ENCODE measurements at places on chromosomes 11 and 22.
A peak's percentile ranks its signal among the peaks of the same experiment; 100 is the strongest.

GRCh38 chr22:33874206-33874605, 46.1 kb downstream of the LARGE1 start:
- no peak for DNase-seq

DNA sequence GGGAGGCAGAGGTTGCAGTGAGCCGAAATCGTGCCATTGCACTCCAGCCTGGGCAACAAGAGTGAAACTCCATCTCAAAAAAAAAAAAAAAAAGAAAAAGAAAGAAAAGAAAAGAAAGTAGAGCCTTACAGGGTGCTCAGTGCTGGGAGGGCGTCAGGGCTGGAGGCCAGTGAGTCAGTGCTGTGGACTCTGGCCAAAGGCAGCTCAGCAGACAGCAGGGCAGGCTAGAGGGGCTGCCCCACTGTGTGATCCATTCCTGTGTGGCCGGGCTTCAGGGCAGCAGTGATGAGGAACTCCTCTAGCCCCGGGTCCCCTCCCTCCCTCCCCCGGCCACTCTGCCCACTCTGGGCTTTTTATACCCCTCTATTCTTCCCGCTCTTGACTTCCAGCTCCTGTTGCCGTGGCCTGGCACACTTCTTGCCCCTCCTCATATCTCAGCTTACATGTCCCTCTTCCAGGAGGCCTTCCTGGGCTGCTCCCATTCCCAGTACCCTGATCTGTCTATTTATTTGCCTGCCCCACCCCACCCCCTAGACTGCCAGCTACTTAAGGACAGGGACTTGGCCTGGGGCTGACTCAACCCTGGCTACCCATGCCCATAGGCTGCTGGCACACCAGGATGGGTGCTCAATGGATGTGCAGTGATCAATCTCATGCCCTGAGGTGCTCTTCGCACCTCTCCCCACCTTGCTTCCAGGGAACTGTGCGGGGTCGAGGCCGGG, 10.1 kb downstream of the SYT12 start:
- no peak for DNase-seq

GRCh38 chr11:15236559-15236958, 121.8 kb downstream of the INSC start:
- no peak for DNase-seq

DNA sequence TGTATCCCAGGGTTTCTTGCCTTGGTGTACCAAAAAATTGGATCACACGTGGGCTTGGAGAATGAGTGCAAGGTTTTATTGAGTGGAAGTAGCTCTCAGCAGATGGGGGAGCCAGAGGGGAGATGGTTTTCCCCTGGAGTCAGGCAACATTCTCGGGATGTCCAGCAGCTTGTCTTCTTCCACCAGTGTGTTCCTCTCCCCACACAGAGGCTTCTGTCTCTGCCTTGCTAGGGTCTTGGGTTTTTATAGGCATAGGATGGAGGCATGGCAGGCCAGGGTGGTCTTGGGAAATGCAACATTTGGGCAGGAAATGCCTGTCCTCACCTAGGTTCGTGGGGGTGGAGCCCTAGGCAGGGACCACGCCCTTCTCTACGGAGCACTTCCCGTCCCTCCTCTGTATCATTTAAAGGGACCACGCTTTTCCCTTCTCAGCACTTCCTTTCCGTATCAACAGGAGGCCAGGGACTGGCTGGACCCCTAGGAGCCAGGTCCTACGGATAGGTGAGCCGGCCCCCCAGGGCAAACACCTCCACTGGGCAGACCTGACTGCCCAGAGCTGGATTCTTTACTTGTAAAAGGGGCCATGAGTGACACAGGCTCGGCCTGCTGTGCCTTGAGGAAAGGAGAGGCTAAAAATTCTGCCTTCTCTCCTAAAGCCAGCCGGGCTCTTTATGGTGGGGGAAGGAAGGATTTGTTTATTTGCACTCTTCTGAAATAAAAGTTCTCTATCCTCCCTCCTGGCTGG, 55.3 kb upstream of the CCDC188 start:
- DNase-seq, result peak; percentile 48

Data from stimulated activated CD8-positive, alpha-beta memory T cell treated with anti-CD3 and anti-CD28 coated beads, Interleukin-7, amount 100 ng/mL, for 24 hours (primary cell).